NCI-H1417 treated with DMSO at 0.1 percent for 48 hours (cell line): ENCODE measurements at places on chromosomes 13 and 19.

DNA sequence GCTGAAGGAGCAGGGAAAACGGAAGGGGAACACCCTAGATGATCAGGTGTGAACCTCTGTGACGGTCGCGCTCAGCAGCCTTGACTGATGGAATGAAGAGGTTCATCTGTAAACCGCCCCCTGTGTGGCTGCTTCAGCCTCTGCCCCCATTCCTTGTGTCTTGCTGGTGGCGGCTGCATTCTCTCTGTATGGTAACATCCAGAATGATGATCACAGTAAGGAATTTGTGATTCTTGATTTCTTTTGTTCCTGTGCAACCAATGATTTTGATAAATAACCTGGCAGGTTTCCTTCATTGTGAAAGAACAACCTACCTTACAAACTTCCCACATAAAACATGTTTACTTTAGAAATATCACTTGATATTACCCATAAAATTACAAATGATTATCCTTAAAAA lies 118.7 kb upstream of the MCF2L start:
- no peak for DNase-seq

- no peak for DNase-seq
Observed at GRCh38 chr19:30781519-30781918, 409.3 kb downstream of the ZNF536 start.

DNA sequence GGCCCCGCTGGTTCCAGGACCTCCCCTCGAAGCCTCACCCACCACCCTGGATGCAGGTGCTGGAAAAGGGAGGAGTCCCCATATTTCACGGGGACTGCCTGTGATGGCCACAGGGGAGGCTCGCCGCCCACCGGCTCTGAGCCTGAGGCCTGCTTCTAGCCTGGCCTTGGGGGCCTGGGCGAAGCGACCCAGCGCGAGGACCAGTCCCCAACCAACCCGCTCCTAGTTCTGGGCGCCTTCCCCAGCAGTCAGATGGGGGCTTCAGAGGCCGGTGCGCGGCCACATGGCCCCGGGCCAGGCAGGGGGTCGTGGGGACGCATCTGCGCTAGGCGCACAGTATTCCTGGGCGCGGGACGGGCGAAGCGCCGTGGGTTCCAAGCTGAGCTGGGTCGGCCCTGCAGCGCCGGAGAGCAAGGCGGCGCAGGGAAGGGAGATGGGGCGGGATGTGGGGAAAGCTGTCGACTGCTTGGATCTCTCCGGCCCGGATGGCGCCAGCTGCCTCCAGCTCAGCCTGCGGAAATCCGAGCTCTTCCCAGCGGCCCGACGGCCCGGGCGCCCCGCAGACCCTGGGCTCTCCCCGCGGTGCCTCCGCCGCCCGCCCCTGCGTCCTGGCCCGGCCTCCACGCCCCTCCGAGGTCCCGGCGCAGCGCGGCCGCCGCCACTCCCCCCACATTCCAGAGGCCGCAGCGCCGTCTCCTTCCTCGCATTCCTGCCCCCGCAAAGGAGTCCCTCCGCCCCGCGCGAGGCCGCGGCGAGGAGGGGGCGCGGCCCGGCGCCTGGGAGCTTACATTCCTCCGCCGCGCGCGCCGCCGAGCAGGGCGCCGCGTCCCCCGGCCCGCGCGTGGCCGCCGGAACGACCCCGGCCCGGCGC lies at the start of gene WTIP:
Gene WTIP, plus strand, starts transcription at position 788 of the 871 bp plus-strand sequence. CDS start 217 bp downstream, outside the sequence.
- DNase-seq, result no peak

- no peak for DNase-seq
Observed at GRCh38 chr19:19461306-19461670, 54.1 kb downstream of the TSSK6 start.

GRCh38 chr19:44657211-44657921 lies 13.7 kb downstream of the PVR start:
- DNase-seq, result no peak

- DNase-seq, result no peak
Observed at GRCh38 chr19:292281-292884, 1.2 kb upstream of the PLPP2 start.

DNA sequence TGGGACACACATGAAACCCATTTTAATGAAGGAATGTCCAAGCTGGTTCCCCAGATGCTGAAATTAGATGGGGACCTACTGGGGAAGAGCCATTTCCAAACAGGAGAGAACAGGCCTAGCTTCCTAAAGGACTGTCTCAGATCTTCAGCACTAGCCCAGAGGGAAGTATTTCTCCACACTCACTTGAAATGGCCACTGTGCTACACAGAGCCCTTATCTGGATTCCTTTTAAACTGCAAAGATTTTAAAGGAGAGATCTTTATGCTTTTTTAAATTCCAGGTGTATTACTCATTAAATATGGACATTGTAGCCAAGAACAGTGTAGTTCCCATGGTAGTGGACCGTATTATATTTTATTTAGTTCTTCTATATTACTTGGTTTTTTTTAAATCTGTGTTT lies 255.3 kb downstream of the SHISA2 start:
- no peak for DNase-seq
